Epithelial cell of esophagus (primary cell): ENCODE measurements at places on chromosomes 13 and 19.

- no peak for DNase-seq
Measured at GRCh38 chr13:47100214-47100853, 203.5 kb upstream of the HTR2A start.

DNA sequence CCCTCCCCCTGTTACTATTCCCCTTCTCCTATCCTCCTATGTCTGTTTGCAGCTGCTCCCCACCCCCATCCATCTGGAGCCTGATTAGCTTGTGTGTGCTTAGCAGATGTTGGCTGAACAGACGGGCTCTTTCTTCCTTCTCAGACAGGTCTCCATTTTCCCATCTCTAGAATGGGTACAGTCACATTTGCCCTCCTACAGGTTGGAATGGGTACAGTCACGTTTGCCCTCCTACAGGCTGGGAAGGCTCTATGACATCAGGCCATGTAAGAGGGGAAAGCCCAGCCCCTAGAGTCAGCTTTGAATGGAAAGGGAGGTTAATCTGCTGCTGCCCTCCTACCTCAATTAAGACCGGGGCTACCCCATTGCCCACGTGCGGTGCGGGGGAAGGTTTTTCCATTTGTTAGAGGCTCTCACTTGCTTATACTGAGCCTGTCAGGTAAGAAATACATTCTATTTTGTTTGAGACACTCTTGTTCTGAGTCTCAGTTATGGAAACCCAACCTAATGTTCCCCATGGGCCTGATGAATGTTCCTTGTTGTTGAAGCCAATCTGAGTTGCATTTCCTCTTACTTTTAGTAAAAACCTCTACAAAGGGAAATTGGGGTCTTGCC is 2.2 kb upstream of the CLEC17A start:
- DNase-seq = no peak

DNA sequence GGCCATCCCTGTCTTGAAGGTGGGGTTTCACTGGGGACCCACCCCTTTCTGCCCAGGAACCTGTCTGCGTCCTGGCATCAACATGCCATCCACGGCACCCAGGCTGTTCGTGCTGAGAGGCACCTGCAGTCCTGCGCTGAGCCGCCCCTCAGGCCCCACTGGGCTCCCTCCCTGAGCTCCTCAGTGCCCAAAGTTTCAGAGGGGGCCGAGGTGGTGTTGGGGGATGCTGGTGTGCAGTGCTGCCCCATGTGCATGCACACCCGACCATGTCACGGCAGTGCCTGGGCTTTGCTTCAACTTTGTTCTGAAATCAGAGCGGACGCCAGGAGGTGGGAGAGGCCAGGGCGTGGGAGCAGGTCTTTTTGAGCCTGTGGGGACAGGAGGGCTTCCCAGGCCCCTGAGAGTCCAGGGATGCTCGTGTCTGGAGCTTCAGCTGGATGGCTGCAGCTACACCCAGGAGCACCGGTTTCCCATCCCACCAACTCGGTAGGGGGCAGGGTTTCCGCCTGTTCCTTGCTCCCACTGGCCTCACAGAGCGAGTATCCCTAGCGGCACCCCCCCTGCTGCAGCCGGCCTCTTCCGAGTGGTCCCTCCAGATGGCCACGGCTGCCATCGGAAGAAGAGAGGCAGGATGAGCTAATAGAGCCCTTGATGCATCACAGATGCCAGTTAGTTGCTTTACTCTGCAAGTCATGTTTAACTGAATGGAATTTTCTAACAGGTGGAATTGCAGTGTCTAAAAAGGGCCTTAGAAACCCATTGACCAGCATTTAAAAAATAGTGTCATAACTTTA is 44.0 kb downstream of the WDFY2 start:
- DNase-seq = no peak

- peak; percentile 18 for DNase-seq
Measured at GRCh38 chr19:46970815-46971214, 48.8 kb upstream of the NPAS1 start.

DNA sequence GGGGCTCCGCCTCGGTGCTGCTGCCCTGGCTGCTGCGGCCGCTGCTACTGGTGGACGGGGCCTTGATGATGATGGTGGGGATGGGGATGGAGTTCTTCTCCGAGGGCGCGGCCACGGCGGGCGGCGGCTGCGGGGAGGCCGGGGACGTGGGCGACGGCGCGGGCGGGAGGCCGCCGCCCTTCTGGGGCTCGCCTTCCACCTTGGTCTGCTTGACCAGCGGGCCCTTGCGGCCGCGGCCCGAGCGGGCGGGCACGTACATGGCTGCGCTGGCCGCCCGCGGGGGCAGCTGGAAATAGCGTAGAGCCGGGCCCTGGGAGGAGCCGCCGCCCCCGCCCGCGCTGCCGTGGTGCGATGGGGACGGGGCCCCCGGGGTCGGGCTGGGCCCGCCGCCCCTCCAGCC is 19.2 kb downstream of the C19orf81 start:
- no peak for DNase-seq

GRCh38 chr13:73467125-73467524 is 408.3 kb downstream of the KLF5 start:
- DNase-seq = peak; percentile 28

GRCh38 chr19:42394751-42395150 is 4.7 kb upstream of the CNFN start:
- no peak for DNase-seq

DNA sequence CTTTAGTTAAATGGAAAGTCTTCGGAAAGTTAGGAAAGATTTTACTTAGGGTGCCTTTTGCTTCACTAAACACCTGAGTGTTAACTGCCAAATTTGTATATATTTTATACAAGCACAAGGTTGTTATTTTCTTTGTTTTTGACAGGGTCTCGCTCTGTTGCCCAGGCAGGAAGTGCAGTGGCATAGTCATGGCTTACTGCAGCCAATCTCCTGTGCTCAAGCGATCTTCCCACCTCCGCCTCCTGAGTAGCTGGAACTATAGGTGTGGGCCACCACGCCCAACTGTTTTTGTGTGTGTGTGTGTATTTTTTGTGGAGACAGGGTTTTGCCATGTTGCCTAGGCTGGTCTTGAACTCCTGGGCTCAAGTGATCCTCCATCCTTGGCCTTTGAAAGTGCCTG is 16.2 kb downstream of the KCTD4 start:
- no peak for DNase-seq

GRCh38 chr19:3046698-3047495 is 15.4 kb downstream of the TLE5 start:
- no peak for DNase-seq

DNA sequence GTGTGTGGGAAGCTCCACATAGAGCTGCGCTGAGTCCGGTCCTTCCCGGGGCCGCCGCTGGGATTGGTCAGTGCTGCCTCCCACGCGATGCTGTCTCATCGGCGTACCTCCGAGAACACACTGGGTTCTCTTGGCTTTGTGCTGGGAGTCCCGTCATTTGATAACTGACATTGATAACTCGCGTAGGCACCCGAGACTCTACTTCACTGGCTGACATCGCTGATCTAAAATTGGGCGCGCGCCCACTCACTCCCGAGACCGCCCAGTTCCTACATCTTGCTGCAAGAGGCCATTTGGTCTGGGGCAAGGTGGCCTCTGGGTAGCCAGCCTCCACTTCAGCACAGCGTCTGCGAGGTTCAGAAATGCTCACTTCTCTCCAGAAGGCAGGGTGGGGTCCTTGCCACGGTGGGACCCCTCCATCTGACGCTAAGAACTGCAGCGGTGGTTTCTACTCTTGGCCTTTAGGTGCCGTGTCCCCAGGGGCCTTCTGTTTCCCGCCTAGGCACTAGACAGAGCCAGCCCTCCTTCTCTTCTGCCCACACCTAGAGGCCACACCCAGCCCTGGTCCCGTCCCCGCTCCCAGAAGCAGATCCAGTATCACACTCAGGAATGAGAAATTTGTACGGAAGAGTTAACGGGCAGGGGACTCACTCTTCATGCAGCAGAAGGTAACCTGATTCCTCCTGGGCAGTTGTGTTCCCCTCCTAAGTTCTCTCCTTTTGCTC is 40.7 kb upstream of the ATP11A start:
- no peak for DNase-seq

DNA sequence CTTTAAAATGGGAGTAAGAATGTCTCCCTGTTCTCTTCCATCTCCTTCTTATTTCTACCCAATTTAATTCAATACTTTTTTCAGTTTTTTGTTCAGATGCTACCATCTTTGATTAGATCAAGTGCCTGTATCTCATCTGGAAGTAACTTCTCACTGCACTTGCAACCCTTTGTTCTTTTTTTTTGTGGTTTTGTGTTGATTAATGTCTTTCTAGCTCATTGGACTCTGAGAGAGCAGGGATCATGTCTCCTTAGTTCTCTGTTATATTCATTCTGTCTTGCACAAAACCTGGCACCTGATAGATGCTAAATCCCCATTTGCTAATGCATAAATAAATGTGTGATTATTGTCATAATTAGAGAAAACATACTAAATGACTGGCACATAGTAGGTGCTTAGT is 834 bp upstream of the ITGBL1 start:
- DNase-seq = no peak

DNA sequence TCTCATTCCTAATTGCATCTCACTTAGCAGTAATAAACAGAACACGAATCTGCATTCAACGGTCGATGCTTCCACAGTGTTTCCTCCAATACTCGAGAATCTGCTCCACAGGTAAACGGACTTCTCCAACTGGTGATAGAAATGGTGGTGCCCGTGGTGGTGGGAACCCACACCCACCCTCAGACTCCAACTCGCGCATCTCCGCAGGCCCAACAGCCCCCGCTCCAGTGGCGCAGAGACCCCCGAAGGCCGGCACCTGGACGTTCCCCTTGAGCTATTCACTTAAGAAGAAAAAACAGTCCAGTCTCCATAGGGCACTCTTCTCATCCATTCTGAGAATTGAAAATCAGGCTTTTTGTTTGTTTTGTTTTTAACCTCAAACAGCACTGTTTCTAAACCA is 13.8 kb upstream of the RASA3 start:
- DNase-seq = no peak
